ENCODE measurements at places on chromosomes 3 and 15. TPM values are rescaled to one million over a fixed set of nuclear protein-coding genes. Genes with fewer than 3 reads are reported as not detected.

The CA12 gene
- total RNA-seq: 11.8 TPM

The ECE2 gene
- not detected for total RNA-seq

The GABRB3 gene
- total RNA-seq: not detected

GRCh38 chr3:52670621-52671521, 14.8 kb downstream of the PBRM1 start:
- DNase-seq: no peak

- DNase-seq: no peak
Observed at GRCh38 chr3:20975188-20975651, 775.8 kb downstream of the ZNF385D start.

- no peak for DNase-seq
Observed at GRCh38 chr3:59831394-59831793, 781.6 kb upstream of the CFAP20DC start.

GRCh38 chr3:127817406-127817841, 4.9 kb downstream of the MGLL start:
- DNase-seq: no peak

DNA sequence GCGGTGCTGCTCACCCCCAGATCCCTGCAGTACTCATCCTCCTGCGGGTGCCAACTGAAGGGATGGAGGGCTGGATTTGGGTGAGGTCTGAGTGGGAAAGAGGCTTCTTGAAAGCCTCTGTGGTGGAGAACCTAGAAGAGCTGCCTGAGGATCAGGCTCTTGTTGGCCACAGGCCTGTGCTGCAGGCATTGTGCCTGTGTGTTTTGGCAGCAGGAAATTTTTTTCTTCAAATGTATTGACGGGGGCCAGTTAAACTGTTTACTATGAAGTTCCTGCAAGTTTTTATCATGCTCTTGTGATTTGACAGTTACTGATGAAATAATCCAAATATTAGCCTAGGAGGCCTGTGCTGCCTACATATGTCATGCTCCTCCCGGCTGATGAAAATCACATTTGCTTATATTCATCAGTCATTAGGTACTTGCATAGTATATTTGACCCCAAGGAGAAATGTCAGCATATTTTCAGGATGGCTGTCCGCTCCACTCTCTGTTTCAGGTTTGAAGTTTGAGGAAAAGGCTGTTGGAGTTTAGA, 103.1 kb downstream of the THSD4 start:
- DNase-seq: no peak

DNA sequence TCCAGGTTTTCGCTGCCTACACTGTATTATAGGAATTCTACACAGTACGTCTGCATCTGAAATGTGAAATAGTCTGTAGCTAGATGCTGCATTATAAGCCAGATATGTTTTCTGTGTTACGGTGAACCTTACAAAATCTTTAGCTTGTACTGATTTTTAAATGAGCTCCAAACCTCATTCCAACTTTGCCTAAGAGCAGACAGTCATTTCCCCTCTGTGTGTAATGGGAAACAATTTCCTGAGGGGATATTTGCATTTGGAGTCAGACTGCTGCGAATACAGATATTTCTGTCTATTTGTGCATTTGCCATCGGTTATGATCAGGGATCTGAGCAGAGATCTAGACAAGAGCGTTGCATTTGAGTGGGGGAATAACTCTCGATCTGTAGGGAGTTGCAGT, 37.5 kb downstream of the ARNT2 start:
- DNase-seq: no peak

Measured in uterus (tissue), 4 donors.